ENCODE measurements at places on chromosomes 3 and 15.

GRCh38 chr3:195075199-195075940 lies 195.6 kb downstream of the XXYLT1 start:
- DNase-seq: no peak

- no peak for DNase-seq
Observed at GRCh38 chr3:174016186-174016585, 618.6 kb downstream of the NLGN1 start.

GRCh38 chr3:183488343-183488742 lies 59.9 kb upstream of the MCF2L2 start:
- DNase-seq: no peak

DNA sequence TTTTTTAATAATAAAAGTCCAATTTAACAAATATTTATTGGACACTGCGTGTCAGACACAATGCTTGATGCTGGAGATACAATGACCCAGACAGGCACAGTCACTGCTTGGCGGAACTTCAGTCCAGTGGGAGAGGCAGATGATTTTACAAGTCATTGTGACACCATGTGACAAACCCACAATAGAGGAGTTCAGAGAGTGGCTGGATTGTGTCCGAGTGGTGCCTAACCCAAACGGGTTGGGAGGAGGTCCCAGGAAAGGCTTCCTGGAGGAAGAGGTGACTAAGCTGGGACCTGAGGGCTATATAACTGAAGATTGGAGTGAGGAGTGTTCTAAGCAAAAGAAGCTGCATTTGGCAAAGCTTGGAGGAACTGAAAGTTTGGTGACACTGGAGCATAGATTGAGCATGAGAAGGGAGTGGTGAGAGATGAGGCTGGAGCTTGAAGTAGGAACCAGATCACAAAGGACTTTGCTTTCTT lies 41.4 kb downstream of the CRTC3 start:
- no peak for DNase-seq

DNA sequence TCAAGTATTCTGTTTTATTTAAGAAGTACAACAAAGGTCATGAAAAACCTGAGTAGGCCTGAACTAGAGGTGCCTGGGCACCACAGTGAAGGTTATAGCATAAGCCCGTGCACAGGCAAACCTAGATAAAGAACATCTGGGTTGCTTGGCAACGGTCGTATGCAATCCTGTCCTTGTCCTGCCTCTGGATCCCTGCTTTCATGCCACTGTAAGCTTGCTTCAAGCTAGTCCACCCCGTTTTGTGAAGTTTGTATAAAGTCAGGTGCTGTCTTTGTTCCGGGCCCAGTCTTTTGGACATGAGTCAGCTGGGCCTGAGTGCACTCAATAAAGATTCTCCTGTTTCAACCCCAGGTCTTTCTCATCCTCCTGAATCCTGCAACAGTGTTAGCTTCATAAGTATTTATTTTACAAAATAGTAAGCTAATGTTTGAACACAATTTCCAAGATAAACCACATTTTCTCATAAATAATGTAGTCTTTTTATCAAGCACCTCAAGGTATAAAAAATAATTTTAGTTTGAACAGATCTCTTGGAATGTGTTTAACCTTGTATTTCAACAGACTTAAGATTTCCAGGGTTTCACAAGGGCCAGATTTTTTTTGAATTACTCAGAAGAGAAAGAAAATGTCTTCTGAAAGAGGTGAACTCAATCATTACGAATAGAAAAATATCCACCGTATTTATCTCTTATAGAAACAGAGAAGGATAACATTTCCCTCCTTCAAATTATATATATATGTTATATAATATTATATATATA lies 14.3 kb upstream of the SLC9C1 start:
- DNase-seq: peak; percentile 69

DNA sequence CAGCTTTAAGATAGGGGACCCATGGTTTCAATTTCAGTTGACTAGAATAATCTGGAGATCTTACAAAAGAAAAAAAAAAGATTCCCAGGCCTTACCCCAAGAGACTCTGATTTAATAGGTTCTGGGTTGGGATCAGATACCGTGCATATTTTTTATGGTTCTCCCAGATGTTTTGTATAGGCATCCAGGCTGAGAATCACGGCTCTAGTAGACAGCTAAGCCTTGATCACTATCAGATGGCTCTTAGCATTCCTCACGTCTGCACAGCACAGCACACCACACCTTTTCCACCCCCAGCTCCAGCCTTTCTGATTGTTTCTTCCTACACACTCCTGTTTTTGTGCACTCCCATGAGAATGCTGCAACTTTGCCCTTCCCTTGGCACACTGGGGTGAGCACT lies 40.8 kb downstream of the TMEM45A start:
- no peak for DNase-seq

DNA sequence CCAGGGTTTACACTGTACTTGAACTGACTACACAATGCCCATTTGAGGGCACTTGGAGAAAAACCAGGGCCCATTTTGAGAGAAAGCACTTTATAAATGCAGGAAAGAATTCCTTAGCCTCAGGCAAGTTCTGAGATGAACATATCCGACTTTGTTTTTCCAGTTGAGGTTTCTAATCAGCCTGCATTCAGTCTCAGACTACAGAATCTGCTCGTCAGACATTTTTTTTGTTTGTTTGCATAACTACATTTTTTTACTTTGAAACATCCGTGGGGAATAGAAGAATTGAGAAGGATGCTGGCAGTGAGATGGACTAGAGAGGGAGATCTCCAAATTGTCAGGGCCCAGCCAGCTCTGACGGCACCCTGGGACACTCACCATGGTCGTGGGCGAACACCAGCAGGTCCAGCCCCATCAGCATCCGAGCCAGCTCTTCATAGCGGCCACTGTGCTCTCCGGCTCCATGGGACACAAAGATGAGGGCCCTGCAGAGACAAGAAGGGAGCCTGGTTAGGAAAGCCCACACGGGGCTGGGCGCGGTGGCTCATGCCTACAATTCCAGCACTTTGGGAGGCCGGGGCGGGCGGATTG lies 40.8 kb downstream of the MGLL start:
- no peak for DNase-seq
